ENCODE measurements at places on chromosomes 12 and 14.

GRCh38 chr14:96029089-96029645 lies 10.0 kb upstream of the C14orf132 start:
- no peak for DNase-seq
- H3K4me3 ChIP-seq, result no peak overlapping the region
- H3K27me3 ChIP-seq, result peaks cover 45% of the 10 kb centered on the region
- H3K4me1 ChIP-seq, result no peaks in the 10 kb centered on the region

DNA sequence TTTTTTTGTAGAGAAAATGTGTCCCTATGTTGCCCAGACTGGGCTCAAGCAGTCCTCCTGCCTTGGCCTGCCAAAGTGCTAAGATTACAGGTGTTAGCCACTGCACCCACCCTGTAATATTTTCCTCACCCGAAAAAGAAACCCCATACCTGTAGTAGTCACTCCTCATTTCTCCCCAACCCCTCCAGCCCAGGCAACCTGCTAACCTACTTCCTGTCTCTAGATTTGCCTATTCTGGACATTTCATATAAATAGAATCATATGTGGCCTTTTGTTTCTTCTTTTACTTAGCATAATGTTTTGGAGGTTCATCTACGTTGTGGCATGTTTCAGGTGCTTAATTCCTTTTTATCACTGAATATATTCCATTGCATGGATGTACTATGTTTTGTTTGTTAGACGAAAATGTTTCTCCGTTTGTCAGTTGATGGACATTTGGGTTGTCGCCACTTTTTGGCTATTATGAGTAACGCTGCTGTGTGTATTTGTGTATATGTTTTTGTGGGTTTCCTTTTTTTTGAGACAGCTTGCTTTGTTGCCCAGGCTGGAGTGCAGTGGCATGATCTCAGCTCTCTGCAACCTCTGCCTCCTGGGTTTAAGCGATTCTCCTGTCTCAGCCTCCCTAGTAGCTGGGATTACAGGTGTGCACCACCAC lies 6.2 kb downstream of the ANKRD13A start:
- no peaks in the 10 kb centered on the region for H3K36me3 ChIP-seq
- DNase-seq, result no peak
- peaks cover 29% of the 10 kb centered on the region for H3K4me1 ChIP-seq
- no peaks in the 10 kb centered on the region for H3K27me3 ChIP-seq

DNA sequence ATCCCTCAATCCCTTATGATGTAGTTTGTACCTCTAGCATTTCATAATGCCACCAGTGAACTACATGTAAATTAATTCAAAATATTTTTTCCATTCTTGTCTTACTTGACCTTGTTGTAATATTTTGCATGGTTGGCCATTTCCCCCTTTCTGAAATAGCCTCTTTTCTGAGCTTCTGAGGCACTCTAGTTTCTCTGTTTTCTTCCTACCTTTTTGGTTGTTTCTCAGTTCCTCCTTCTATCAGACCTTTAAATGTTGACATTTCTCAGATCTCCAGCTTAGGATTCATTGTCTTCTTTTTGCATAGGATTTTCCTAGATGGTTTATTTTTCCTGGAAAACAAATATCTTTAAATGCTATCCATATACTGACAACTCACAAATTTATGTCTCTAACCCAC lies 9.8 kb upstream of the RMST start:
- H3K4me3 ChIP-seq, result no peak overlapping the region
- no peaks in the 10 kb centered on the region for H3K27me3 ChIP-seq
- H3K27ac ChIP-seq, result no peak overlapping the region
- DNase-seq, result no peak

DNA sequence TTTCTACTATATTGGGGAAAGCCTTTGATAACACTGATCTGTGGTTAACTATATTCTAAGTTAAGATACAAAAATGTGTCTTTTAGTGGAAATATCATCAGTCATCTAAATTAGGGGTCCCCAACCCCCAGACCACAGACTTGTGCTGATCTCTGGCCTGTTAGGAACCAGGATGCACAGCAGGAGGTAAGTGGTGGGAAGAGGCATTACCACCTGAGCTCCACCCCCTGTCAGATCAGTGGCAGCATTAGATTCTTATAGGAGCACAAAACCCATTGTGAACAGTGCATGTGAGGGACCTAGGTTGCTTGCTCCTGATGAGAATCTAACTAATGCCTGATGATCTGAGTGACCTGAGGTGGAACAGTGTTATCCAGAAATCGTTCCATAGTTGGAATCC lies 28.3 kb upstream of the LIN7A start:
- H3K4me3 ChIP-seq, result no peak overlapping the region
- H3K27me3 ChIP-seq, result no peaks in the 10 kb centered on the region
- H3K36me3 ChIP-seq, result no peaks in the 10 kb centered on the region
- H3K4me1 ChIP-seq, result no peaks in the 10 kb centered on the region
- no peak overlapping the region for H3K27ac ChIP-seq

- H3K4me1 ChIP-seq, result peaks cover 24% of the 10 kb centered on the region
- no peaks in the 10 kb centered on the region for H3K27me3 ChIP-seq
- no peak overlapping the region for H3K4me3 ChIP-seq
- no peaks in the 10 kb centered on the region for H3K36me3 ChIP-seq
- no peak for DNase-seq
- H3K27ac ChIP-seq, result no peak overlapping the region
These were observed 167.8 kb downstream of the TTC7B start for GRCh38 chr14:90648421-90648820.

DNA sequence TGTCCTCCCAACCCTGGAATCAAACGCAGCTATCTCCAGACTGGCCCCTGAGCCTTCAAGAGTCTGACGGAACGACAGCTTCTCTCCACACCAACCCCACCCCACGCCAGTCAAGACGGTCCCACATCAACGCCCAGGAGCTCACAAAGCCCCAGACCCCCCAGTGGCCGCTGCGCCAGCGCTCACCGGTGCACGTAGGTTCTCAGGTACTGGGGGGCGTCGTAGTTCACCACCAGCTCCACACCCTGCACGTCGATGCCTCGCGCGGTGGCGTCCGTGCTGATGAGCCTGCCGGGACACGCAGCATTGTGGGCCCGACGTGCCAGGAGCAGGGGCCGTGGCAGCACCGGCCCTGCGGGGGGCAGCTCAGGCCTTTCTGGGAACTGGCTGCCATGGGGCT lies 4.2 kb downstream of the DDX51 start:
- peaks cover 16% of the 10 kb centered on the region for H3K36me3 ChIP-seq
- H3K27ac ChIP-seq, result no peak overlapping the region
- H3K4me3 ChIP-seq, result no peak overlapping the region

DNA sequence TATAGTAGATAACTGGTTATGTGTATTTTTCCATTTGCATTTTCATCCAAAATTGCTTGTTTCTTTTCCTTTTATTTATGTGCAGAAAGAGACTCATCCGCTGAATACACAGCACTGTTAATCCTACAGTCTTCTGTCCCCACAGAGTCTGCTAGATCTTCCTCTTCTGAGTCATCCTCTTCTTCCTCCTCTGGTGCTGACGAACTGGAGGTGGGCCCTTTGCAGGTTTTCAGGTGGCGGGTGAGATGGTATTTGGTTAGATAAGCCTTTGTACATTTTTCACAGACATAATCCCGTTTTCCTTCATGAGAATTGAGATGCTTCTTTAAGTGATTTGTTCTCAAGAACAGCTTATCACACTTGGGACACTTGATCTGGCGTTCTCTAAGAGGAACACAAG lies 26.8 kb downstream of the PRDM4 start:
- H3K4me1 ChIP-seq, result peaks cover 6% of the 10 kb centered on the region
- H3K27ac ChIP-seq, result no peak overlapping the region
- H3K36me3 ChIP-seq, result peaks cover 29% of the 10 kb centered on the region
- H3K27me3 ChIP-seq, result no peaks in the 10 kb centered on the region
- DNase-seq, result no peak

- no peak overlapping the region for H3K27ac ChIP-seq
- peaks cover 27% of the 10 kb centered on the region for H3K36me3 ChIP-seq
- no peak overlapping the region for H3K4me3 ChIP-seq
- H3K4me1 ChIP-seq, result peaks cover 32% of the 10 kb centered on the region
- DNase-seq, result peak; percentile 70
These were observed 6.2 kb downstream of the FOXJ2 start for GRCh38 chr12:8038659-8039114.

DNA sequence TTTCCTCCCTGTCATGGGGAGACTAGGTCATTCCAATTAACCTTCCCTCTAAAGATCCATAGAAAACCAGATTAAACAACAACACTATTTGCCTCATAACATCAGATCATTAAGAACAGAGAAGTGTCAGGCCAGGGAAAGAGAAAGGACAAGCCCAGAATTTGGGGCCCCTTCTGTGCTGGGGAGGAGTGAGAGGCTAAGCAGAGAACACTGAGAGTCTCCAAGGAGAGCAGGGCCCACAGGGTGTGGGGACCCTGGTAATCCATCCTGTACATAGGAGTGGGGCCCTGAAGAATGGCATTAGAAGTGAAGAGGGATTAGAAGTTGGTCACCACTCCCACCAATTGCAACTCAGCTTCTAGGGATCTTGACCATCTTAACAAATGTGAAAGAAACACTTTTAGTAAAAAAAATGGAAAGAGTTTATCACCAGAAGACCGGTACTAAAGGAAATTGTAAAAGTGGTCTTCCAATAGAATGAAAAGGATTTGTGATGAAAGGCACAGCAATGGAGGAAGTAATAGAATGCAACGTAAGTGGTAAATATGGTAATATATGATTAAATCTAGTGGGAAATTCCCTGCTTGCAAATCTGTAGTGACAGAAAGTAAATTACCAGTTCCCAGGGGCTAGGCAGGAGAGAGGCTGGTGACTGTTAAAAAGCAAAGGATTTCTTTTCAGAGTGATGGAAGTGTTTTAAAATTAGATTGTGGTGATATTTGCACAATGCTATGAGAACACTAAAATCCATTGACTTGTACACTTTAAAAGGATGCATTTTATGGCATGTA lies 14.0 kb upstream of the TMTC1 start:
- H3K4me3 ChIP-seq, result no peak overlapping the region
- no peaks in the 10 kb centered on the region for H3K27me3 ChIP-seq
- DNase-seq, result no peak
- no peaks in the 10 kb centered on the region for H3K36me3 ChIP-seq
- H3K4me1 ChIP-seq, result peaks cover 15% of the 10 kb centered on the region
- no peak overlapping the region for H3K27ac ChIP-seq
